ENCODE measurements at places on chromosomes 5 and 9.

- DNase-seq: no peak
These were observed 80.1 kb downstream of the ZCCHC7 start for GRCh38 chr9:37200433-37201005.

DNA sequence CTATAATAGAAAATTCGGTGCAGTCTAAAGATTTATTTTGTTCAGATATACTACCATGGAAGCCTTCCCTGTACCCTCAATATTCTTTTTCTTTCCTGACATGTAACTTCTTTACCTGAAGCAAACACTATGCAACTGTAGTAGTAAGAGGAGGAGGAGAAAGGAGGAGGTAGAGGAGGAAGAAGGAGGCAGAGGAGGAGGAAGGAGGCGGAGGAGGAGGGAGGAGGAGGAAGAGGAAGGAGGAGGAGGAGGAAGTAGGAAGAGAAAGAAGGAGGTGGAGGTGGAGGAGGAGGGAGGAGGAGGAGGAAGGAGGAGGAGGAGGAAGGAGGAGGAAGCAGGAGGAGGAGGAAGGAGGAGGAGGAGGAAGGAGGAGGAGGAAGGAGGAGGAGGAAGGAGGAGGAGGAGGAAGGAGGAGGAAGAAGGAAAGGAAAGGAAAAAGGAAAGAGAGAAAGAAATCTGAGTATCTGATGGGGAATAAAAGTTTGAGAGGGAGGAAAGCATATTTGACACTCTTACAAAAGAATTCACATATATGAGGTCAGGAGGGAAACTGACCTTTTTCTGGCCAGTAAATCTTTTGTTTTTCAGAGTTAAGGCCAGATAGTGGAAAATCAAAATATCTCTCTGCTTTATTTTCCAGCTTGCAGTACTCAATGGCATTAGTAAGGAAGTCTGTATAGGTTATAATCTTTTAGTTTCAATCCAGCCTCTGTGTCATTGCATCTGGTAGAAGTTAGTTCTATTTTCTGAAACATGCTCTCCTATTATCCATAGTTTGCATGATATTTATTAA, 114.5 kb upstream of the LPAR1 start:
- DNase-seq: no peak

DNA sequence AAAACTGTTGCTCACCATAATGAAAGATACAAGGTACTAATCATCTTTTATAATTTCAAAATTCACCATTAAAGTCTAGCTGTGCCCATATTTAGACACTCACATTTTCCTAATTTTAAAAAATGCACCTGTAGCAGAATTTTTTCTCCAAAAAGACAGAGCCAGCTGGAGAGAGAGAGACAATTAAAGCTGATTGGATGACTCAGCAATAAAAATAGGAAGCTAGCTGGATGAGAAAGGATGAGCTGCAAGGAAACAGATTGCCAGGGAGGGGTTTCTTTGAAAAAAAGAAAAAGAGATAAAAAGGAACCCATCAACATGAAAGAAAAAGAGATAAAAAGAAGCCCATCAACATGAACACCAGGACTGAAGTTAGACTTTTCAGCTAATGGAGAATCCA, 73.8 kb downstream of the HCN1 start:
- DNase-seq: no peak

GRCh38 chr5:2832394-2832793, 80.9 kb upstream of the IRX2 start:
- no peak for DNase-seq

- no peak for DNase-seq
These were observed 141.6 kb downstream of the SLC25A46 start for GRCh38 chr5:110880413-110880812.

- no peak for DNase-seq
These were observed 158.0 kb downstream of the ATPSCKMT start for GRCh38 chr5:10091701-10092100.

GRCh38 chr5:9165546-9165945, 380.3 kb downstream of the SEMA5A start:
- DNase-seq: no peak

All from renal cortex interstitium (tissue), 15 donors.